Osteoblast (primary cell): ENCODE measurements at places on chromosomes 7 and 10. TPM values are rescaled to one million over a fixed set of nuclear protein-coding genes. Genes with fewer than 3 reads are reported as not detected.
A peak's percentile ranks its signal among the peaks of the same experiment; 100 is the strongest.

The EVX1 gene
- total RNA-seq = not detected in 2 replicates

The GIMAP8 gene
- total RNA-seq = not detected in 2 replicates

The ZNF789 gene
- total RNA-seq = 5.0 and 6.9 TPM in 2 replicates

The OR6V1 gene
- not detected in 2 replicates for total RNA-seq

The ZNF316 gene
- total RNA-seq = 12.4 and 14.1 TPM in 2 replicates

DNA sequence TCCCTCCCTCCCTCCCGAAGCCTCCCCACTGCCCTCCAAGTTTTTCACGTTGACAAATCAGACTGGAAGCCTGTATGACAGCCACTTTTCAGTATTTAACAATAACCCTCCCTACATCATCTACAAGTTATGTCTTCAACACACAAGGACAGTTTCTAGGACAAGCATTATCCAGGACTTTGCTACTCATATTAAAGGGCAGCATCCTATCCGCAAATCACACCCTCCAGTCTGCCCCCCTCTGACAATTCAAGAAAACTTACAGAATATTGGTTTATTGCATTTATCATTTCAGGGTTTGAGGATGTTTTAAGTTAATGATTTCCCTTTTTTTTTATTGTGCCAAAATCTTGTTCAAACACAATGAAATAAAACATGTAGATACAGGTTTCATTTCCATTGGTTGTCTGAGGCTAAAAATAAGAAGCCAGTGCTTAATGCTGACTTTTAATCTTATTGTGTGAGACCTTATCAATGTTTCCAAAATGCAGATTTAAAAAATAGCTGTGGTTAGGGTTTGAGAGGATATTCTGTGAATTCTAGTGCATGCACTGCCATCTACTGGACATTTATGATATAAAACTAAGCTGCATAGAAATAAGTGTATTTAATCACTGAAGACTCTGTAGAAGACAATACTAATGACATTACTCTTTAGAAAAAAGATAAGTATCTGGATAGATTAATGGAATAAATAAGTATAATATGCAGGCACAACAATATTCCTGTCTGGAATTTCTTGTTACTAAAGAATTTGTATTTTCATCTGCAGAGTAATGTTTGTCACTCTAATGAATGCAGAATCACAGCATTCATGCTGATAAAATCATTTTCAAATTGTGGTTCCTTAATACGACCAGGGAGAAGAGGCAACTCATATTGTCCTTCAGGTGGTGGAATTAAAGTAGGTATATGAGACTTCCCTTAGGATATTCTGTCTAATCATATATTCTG lies 64.1 kb downstream of the CAV1 start:
- DNase-seq = no peak

GRCh38 chr7:141287936-141288335 lies 214.1 kb downstream of the TMEM178B start:
- DNase-seq = no peak

DNA sequence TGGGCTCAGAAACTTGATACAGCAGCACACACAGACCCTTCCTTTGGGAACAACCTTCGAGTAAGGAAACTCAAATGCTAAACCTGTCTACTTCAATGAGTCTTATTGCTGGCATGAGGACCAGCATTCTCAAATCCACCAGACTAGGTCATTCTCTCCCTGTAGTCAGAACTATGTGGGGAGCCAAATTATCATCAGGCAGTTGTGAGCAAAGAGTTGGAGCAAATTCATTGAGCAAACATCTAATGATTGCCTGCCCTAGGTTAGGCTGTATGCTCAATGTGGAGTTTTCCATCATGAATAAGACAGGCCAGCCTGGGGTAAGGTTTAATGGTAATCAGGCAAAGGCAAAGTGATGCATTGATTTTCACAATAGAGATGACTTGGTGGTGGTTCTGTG lies 3.6 kb downstream of the EPDR1 start:
- DNase-seq = no peak

DNA sequence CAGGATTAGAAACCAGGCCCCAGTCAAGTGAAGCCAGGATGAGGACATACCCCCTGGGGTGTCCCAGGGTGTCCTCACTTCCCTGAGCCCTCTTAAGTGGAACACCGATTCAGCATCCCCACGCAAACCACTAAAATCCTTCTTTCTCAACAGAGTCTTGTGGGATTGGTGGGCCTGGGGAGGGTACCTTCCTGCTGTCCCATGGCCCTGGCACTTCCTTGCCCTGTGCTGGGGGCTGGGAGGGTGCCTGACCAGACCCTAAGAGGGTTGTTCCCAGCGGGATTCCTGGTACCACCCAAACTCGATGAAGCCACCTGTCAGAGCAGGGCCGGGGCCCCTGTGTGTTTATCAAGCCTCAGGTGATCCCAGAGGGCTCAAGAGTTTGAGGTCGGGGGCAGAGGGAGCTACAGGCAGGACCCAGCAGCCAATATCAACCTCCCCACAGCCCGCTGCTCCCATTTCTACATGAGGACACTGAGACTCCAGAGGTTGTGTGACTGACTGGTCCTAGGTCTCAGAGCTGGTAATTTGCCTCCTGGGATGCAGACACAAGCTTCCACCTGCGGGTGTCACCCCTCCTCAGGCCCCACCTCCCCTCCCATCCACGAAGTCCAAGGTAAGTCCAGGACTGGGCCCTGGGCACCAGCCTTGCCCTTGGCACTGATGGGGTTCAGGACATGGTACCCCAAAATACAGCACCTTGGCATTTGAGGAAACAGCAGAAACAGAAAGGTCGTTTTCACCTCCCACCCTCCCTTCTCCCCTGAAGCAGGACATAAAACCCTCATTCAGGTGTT lies 31.4 kb downstream of the OAT start:
- DNase-seq = peak; percentile 70
